ENCODE measurements at places on chromosomes 5 and 9.

DNA sequence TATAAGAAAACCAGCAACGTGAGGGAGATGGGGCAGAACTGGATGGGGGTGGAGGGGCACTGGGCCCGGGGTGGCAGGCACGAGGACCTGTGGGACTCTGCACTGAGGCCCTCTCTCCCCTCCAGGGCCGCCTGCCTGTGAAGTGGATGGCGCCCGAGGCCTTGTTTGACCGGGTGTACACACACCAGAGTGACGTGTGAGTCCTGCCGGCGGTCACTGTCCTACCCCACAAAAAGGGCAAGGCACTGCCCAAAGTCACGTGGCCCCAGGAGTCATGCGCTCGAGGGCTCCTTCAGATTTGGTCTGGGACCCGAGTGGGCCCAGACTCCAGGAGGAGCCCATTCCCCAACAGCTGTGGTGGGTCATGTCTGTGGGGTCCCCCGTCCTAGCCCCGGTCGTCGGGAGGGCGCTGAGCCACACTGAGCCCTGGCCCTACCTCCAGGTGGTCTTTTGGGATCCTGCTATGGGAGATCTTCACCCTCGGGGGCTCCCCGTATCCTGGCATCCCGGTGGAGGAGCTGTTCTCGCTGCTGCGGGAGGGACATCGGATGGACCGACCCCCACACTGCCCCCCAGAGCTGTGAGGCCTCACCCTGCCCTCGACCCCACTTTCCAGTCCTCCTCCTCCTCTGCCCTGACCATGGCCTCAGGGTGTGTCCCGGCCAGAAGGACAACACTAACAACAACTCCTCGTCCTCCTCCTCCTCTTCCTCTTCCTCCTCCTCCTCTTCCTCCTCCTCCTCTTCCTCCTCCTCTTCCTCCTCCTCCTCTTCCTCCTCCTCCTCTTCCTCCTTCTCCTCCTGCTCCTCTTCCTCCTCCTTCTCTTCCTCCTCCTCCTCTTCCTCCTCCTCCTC, 9.7 kb downstream of the FGFR4 start:
- no peak for DNase-seq

- no peak for DNase-seq
Measured at GRCh38 chr5:109844148-109844547, 154.4 kb downstream of the MAN2A1 start.

DNA sequence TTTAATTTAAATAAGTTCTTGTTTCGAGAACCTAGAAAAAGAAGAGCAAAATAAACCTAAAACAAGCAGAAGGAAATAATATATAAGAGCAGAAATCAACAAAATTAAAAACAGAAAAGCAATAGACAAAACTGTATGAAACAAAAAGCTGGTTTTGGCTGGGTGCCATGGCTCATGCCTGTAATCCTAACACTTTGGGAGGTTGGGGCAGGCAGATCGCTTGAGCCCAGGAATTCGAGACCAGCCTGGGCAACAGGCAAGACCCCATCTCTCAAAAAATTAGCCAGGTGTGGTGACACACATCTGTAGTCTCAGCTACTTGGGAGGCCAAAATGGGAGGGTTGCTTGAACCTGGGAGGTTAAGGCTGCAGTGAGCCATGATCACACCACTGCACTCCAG, 59.2 kb upstream of the OTP start:
- DNase-seq, result no peak

GRCh38 chr5:148760945-148761638, 65.3 kb upstream of the ADRB2 start:
- no peak for DNase-seq

- no peak for DNase-seq
Measured at GRCh38 chr5:176854164-176854563, 43.8 kb downstream of the UNC5A start.

DNA sequence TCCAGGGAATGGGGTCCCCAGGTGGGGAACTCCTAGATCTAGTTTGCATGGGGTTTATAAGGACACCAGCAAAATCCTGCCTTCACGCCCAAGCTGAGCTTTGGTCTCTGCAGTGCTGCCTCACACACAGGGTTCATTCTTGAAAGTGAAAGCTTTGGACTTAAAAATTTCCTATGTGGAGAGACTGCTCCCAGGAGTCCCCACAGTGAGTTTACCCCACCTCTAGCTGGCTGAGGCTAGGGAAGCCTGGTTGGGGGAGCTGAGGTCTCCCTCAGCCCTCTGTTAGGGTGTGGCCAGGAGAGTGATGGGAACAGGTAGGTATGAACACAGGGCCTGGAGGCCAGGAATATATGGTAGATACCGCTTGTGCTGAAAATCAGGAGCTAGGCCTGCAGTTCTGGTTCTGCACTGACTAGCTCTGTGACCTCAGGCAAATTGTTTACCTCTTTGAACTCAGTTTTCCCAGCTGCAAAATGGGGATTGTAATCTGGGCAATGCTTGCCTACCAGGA, 41.5 kb upstream of the LARP1 start:
- no peak for DNase-seq

GRCh38 chr5:38162625-38163024, 95.7 kb upstream of the EGFLAM start:
- DNase-seq, result no peak

- no peak for DNase-seq
Measured at GRCh38 chr5:16856531-16856930, 79.6 kb downstream of the MYO10 start.

DNA sequence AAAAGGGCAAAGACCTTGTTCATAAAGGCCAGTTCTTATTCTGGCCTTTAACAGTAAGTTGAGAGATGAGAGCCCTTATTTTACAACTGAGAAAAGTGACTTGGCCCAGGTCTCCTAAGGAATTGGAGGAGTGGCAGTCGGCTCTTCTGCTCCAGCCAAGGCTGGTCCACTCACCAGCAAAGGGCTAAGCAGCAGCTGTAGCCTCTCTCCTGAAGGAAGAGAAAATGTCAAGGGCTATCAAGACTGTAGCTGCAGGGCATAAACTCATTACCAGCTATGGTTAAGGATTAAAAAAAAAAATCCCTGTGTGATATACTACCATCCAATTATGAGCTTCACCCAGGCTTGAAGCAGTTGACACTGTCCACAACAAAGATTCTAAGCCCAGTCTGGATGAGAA, 138.6 kb upstream of the RAD23B start:
- no peak for DNase-seq

DNA sequence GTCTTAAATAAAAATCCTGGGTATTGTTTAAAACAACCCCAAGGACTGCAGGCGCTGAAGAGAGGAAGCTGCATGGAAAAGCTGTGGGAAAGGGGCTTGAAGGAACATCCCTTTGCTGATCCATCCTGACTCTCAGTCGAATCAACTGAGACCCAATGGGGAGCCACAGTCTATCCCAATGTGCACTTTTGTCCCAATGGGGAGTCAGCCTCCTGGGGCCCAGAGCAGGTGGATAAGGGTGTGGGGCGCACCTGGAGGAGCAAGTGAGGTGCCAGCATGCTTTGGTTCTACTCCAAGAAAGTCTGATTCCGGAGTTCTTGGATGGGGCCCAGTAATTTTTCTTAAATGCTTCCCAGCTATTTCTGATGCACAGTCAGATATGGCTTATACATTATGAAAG, 118.1 kb downstream of the COL23A1 start:
- DNase-seq, result no peak

GRCh38 chr9:116124472-116125040, 29.0 kb upstream of the PAPPA start:
- peak; percentile 15 for DNase-seq

DNA sequence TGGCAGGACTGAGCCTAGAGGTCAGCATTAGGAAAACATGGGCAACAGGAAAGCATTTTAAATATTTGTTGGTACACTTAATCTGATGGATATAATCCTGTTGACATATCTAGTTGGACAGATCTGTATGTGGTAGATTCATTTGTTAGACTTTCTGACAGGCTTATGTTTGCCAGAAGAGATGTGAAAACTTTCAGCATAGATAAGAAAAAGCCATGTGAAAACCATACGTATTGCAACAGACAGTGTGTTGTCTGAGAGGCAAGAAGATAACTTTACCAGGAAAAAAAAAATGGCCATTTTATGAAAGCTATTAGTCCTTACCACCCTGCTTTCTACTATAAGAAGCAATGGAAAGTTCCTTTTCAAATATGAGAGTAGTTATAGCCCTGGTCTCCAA, 1902.2 kb upstream of the C9orf72 start:
- DNase-seq, result no peak

DNA sequence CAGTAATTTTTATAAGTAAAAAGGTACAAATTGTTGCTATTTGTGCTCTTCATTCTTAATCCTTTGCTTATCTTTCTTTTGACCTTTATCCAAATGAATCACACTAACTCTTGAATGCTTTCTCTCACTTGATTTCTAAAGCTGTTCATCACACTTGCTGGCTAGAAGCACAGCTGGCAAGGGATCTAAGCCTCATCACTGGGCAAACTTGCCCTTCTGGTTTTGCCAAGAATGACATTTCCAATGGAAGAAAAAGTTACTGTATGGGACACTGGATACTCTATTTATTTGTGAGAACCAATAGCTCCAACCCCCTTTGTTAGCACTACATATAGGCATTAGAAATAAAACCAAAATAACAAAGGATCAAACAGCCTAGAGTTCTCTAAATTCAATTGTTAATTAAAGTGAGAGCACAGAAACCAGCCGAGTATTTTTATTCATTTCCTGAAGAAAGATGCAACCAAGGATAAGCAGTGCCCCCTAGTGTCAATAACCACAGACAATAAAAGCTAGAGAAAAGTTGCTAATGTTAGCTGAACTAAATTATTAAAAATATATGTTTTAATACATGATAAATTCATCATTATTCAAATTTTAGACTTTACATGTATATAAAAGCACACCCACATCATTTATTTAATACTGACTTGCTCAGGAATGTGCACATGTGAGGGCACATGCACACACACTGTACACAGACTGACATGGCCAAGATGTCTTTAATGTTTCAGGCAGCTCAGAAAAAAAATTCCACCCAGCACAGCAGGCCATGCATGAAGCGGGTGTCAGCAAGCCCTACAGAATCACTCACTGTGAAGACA, 59.8 kb upstream of the POU5F2 start:
- DNase-seq, result peak; percentile 30

GRCh38 chr9:126216826-126217225, 109.8 kb upstream of the MVB12B start:
- no peak for DNase-seq

DNA sequence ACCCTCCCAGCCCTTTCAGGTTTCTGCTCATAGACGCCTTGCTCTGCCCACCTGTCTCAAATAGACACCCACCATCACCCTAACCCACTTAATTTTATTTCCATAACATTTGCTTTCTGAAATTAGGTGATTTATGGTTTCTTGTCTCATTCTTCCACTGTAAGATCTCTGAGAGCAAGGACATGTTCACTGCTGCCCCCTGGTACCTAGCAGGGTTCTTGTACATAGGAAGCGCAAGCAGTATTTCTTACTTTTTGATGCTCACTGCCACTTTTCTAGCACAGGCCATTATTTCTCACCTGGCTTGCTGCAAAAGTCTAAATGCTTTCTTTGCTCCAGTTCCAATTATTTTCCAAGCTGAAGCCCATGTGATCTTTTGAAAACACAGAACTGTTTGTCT, 16.8 kb downstream of the C9orf57 start:
- no peak for DNase-seq

DNA sequence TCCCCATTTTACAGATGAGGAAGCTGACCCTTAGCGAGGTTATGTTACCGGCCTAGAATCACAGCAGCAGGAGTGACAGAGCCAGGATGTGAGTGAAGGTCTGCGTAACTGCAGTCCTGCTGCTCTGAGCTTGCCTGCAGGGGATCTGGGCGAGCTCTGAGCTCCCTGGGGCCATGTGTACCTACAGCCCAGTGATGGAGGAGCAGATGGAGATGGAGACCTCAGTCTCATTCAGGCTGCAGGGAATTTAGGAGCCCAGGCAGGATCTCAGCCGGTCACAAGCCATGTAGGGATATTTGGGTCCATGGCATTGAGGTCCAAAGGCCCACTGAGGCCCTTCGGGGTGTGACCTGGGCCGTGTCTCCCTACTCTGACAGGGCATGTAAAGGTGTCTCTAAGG, 170.6 kb downstream of the CACNA1B start:
- no peak for DNase-seq

- no peak for DNase-seq
Measured at GRCh38 chr9:80351612-80352011, 779.8 kb downstream of the TLE4 start.

DNA sequence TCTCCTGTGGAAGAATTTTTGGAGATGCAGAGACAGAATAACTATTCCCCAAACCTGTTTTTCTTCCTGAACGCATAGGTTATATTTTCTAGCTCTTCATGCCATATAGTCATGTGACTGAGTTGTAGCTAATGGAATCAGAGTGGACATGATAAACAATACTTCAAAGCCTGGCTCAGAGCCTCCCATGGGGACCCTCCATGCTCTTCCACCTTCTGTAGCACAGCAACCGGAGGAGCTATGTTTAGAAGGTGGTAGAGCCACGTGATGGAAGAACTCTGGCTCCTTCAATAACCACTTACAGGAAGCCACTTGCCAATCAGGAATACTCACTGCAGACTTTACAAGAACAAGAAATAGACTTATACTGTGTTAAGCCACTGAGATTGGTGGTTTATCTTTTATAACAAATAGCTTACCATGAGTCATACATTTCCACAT, 39.2 kb downstream of the NADK2 start:
- DNase-seq, result peak; percentile 7

- DNase-seq, result peak; percentile 4
Measured at GRCh38 chr9:125861405-125862058, 114.4 kb downstream of the PBX3 start.

- DNase-seq, result no peak
Measured at GRCh38 chr9:121766081-121766683, 114.7 kb downstream of the DAB2IP start.

DNA sequence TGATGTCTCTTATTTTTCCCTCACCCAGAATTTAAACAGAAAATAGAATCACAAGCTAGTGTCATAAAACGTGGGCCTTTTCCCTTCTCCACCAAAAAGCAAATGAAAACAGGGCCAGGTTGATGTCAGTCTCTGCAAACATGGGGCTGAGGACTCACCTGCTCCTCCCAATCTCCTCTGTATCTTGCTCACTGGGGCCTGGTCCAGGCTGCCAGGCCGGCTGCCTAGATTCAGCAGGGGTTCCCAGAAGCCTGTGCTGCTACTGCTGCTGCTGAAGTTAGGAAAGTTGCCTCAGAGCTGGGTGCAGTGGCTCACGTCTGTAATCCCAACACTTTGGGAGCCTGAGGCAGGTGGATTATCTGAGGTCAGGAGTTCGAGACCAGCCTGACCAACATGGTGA, 84.3 kb downstream of the PCDH1 start:
- DNase-seq, result no peak

DNA sequence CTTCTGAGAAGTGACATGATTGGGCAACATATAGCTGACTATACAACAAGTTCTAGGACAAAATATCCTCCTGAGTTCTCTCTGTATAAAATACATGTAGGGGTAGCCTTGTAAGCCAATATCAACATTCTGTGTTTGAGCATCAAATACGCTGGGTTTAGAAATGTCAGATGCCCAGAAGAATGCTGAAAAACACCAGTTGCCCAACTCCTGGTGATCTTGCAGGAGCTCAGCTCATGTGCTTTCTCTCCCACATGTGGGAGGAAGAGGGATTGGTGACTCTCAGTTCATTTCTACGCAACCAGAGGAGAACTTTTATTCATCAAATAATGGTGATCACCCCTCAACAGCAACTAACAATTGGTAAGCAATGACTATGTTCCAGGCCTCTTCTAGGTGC, 810.9 kb upstream of the ACO1 start:
- no peak for DNase-seq

GRCh38 chr5:9156282-9156681, 389.6 kb downstream of the SEMA5A start:
- peak; percentile 47 for DNase-seq

- peak; percentile 45 for DNase-seq
Measured at GRCh38 chr5:151470439-151470838, 23.0 kb downstream of the SLC36A1 start.

Measured in GM03348 (cell line).